ENCODE measurements at places on chromosomes 3 and 15.

DNA sequence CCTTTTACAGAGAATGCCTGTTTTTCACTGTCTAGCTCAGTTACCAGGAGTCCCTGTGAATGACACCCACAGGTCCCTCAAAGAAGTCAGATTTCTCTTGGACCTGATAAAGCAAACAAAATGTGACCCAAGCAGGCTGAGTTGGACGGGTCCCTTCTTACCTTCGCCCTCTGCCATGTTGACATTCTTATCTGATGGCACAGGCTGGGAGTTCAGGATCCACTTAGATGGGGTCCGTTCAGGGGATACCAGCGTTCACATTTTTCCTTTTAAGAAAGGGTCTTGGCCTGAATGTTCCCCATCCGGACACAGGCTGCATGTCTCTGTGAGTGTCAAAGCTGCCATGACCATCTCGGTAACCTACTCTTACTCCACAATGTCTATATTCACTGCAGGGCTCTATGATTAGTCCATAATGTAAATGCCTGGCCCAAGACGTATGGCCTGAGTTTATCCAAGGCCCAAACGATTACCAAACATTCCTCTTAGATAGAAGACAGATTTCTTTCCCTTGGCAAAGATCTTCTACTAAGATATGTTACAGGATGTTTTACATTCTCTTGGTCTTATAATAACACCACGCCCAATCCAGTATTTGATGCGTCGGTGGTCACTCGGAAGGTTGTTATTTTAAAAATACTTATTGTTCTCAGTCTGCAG lies 179.1 kb downstream of the THSD4 start:
- DNase-seq, result no peak

- no peak for DNase-seq
Observed at GRCh38 chr15:33055962-33056361, 138.6 kb downstream of the FMN1 start.

DNA sequence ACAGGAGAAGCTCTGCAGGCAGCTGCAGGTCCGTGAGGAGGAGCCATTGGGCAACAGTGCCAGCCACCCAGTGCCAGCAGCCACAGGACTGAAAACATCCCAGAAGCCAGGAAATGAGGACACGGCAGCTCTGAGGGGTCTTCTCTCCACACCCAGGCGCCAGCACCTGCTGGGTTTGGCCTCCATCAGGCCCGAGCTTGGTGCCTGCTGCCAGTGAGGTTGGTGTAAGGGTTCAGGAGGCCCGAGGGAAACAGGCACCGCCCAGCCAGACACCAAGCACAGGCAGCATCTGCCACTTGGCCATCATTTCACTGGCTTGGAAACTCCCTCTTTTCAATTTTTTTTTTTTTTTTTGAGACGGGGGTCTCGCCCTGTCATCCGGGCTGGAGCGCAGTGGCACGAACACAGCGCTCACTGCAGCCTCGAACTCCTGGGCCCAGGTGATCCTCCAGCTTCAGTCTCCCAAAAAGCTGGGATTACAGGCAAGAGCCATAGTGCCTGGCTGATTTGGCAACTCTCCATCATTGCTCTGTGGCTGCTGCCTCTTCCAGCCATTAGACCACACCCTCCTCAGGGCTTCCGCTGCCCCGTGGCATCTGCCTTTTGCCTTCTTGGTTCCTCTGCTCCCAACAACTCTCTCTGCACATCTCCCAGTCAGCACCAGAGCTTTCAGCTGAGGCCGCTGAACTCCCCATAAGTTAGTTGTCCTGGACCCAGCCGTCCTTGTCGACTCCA lies 1.5 kb upstream of the ITIH3 start:
- DNase-seq, result no peak

DNA sequence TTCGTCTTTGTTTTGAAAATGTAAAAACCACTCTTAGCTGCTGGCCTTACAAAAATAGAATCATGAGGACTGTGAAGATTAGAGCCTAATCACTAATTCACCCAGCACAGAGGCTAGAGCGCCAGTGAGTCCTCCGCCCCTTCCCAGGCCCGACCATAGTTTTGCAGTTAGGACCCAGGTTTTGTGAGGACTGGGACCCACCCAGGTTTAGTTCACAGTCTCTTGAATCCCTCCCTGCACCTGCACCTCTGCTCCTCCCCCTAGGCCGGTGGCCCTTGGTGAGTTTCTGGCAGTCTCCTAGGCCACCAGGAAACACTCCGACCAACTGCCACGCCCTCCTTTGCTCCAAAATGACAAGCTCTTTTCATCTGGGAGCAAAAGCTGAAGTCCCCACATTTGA lies 136.0 kb upstream of the CCDC54 start:
- no peak for DNase-seq

DNA sequence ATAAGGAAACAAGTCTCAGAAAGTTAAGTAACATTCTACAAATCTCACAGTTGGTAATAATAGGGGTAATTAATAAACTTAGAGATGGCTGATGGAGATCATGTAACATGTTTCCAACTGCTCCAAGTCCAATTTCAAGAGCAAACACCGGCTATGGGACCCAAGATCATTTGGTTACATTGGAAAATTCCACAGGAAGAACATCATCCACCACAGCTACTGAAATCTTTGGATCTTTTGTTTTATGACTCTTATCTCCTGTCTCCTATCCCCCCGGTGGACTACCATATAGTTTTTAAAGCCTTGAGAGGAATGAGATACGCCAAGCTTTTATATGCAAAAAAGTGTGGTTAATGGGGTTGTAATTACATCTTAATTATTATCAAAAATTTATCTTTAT lies 216.1 kb downstream of the WNT5A start:
- no peak for DNase-seq

- DNase-seq, result no peak
Observed at GRCh38 chr3:27714146-27714526, 8.0 kb downstream of the EOMES start.

DNA sequence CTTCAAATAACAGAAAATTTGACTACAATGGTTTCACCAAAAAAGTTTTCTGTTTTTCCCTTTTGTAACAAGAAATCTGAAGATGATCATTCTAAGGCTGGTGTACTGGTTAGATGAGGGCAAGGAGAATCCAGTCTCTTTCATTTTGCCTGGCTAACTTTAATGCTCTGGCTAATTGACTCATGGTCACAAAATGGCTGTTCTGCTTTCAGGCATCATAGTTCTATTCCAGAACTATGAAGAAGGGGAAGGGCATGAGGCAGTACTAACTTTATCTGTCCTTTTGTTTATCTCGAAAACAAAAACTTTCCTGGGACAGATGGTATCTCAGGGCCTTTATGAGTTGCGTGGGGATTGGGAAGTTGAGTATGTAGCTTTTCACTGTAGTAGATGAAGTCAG lies 50.4 kb downstream of the SLC25A26 start:
- DNase-seq, result no peak

- no peak for DNase-seq
Observed at GRCh38 chr3:77449459-77450350, 409.8 kb downstream of the ROBO2 start.

DNA sequence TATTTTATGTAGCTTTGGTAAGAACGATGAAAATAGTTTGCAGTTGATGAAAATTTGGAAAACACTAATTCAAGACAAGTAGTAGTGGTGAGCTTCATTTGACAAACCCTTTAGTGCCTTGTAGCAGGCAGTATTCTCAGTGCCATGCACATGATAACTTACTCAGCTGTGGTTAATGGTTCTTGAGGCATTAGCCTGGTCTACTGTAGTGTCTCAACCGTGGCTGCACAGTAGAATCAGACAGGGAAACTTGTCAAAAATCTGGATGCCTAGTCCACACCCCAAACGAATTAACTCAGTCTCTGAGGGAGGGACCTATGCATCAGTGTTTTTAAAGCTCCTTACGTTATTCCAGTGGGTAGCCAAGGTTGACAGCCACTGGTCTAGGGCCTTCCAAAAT lies 45.4 kb downstream of the PSMD6 start:
- no peak for DNase-seq

- no peak for DNase-seq
Observed at GRCh38 chr15:43238671-43239131, 17.9 kb upstream of the EPB42 start.

GRCh38 chr3:138068579-138069174 lies 46.7 kb downstream of the DZIP1L start:
- peak; percentile 56 for DNase-seq

GRCh38 chr15:41125931-41126642 lies 10.0 kb upstream of the INO80 start:
- DNase-seq, result no peak

GRCh38 chr3:25663347-25663868 lies 1.3 kb downstream of the TOP2B start:
- no peak for DNase-seq

GRCh38 chr3:65048151-65048550 lies 360.4 kb upstream of the ADAMTS9 start:
- no peak for DNase-seq

DNA sequence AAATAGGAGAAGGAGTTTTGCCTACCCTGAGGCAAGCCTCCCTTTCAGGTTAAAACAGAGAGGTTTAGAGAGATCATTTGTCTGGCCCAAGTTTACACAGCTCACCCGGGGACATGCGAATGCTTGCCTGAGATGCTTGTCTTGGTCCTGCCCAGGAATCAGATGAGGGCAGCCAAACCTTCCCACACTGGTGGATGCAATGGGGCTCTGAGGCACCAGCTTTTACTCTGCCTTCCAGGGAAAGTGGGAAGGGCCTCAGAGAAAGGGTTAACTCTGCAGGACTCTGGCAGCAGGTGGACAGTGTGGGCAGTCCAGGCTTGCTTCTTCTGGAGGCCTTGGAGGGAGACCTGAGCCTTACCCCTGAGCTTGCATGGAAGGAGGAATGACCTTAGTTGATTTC lies 90.0 kb downstream of the LRRK1 start:
- DNase-seq, result no peak

- no peak for DNase-seq
Observed at GRCh38 chr15:64807051-64807749, 18.2 kb downstream of the PIF1 start.

GRCh38 chr3:126064627-126065258 lies 19.2 kb downstream of the SLC41A3 start:
- DNase-seq, result no peak

GRCh38 chr3:155321418-155321817 lies 27.9 kb upstream of the STRIT1 start:
- DNase-seq, result no peak

DNA sequence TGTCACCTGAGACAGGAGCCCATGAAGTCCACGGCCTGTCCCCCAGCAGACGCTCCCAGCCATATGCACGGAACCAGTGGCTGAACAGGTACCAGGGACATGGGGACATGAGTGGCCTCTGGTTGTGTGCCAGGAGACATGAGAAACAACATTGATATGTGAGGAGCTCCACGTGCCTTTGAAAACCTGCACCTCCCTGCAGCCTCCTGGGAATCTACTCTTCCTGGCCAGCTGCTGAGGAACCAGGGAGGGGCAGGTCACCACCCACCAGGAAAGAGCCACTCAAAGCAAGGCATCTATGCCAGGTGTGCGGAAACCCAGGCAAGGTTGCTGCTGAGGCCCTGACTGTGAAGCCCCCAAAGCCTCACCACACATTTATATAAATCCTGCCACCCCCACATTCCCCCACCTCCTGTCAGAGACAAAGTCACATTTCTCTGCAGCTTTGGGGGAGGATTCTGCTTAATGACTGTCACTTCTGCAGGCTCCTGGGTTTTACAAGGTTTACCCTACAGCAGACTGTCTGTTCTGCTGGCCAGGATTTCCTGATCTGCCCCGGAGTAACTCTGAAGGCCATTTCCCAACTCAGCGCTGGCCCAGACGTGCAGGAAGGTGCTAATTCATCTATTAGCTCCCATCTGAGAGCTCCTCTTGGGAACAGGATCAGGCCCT lies 110.8 kb downstream of the ADCY5 start:
- DNase-seq, result no peak

DNA sequence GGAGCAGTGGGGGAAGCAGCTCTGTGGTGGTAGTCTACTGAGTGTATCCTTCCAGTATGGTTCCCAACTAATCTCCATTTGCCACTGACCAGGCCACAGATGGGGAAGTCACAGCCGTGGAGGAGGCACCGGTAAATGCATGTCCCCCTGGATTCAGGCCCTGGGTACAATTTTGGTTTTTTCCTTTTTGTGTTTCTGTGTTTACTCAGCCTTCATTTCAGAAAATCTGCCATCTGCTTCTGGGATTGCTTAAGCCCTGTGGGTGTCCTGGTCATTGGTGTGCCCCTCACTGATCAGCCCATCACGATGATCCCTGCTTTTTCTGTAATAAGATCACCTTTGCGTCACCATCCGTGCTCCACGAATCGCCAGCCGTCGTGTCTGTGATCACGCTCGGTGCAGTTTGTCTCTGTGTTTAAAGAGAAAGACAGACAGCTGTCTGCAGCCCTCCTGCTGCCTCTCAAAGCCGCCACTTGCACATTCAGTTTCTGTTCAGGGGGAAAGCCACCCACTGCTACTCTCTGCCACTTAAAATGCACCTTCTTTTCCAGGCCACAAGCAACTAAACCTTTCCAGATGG lies 68.9 kb downstream of the DNASE1L3 start:
- DNase-seq, result no peak
